ENCODE measurements at places on chromosomes 2 and 18.

DNA sequence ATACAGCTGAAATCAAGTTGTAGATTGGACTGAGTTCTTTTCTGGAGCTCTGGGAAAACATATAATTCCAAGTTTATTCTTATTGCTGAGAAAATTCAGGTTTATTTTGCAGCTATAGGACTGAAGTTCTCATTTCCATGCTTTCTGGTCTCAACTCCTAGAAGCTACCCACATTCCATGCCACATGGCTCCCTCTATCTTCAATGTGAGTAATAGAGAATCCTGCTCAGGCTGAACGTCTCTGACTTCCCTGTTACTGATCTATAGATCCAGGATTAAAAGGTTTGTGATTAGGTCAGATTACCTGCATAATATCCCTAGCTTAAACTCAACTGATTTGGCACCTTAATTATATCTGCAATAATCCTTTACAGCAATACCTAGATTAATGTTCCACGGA, 453.8 kb upstream of the MC4R start:
- no peak for DNase-seq

GRCh38 chr2:70460333-70460732, 93.3 kb downstream of the TGFA start:
- DNase-seq = no peak

- no peak for DNase-seq
Measured at GRCh38 chr18:29146068-29146467, 969.1 kb upstream of the CDH2 start.

DNA sequence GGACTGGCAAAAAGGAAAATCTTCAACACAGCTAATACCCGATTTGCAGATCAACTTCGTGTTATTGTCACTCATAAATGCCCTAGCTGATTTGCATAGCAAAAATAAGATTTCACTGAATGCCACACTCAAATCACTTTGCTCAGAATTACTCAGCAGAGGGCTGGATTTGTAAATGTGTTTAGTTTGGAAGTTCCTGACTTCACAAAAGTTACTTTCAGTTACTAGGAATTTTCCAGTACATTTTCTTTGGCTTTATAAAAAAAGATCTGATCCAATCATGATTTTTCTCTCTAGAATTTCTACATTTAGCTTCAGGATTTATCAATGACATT, 433.3 kb upstream of the ID2 start:
- DNase-seq = no peak

DNA sequence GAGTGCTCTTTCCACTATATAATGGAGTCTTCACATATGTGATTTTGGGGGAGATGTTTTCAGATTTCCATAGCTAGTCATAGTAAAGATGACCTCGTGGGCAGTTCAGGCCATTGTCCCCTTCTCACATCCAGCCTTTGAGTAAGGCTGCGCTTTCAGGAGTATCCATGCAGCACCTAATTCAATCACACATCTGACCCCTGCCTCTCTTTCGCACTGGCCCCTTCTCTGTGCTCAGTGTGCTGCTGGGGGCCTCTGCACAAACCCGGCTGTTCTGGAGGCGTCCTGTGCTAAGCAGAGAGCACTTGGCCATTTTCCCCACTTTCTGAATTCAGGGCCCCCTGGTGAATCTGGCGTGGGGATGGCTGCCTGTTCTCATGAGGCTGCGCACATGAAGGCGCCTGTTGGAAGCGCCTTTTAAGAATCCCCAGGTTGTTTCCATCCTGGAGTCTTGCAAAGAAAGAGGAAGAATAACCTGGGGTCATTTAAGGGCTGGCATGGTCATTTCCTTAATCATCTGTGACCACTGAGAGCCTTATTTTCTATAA, 96.0 kb upstream of the ALPP start:
- DNase-seq = no peak

GRCh38 chr2:105691947-105692390, 52.7 kb upstream of the NCK2 start:
- DNase-seq = no peak

DNA sequence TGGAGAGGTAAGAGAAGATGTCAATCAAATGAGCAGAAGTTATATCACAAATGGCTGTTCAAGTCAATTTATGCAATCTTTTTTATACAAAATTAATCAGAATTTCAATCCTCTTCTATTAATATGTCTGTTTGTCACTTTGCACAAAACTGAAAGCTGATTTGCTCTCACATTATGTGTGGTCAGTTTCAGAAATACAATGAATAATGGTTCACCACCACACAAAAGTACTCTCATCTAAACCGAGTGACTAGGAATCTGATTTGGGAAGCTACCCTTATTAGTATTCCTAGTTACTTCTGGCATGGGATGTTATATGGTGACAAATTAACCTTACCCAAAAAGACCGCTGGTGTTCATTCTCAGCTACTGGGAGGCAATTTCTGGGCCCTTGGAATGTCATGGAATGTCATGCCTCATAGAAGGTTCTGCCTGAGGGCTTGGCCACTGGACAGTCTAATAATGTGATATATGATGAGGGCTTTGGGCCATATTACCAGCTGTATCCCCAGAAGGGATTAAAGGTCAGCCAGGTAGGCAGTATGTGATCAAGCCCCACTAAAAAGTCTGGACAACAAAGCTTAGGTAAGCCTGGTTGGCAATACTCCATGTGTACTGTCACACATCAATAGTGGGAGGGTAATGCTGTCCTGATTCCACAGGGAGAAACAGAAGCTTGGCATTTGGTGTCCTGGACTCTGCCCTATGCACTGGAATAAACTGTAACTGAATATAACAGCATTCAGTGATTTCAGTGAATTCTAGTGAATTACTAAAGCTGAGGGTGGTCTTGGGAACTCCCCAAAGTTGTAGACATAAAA, 113.2 kb downstream of the PIGN start:
- DNase-seq = no peak

DNA sequence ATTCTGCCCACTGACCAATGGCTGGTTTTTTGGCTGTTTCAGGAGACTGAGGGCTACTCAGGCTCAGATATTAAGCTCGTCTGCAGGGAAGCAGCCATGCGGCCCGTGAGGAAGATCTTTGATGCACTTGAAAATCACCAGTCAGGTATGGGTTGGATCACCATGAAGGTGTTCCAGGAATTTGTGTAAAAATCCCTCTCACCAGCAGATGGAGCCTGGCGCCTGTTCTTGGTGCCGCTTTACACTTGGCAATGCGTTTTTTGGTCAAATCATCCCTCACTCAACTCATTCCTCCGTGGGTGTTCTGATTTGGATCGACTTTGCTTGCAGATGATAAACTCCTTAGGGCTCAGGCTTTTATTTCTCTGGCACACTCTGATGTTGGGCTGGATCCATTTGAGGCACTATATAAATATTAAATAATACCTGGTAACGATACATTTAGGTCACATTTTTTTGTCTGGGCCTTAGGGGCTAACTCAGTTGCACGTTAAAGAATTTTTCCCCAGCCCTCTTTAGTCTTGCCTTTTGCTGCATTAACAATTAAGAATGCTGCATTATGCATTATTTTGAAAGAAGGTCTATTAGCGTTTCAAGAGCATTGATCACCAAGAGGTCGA, 50.0 kb downstream of the HDHD2 start:
- peak; percentile 41 for DNase-seq

- DNase-seq = peak; percentile 54
Measured at GRCh38 chr2:8872821-8873432, 35.5 kb upstream of the KIDINS220 start.

- no peak for DNase-seq
Measured at GRCh38 chr18:13216711-13217465, 1.7 kb upstream of the LDLRAD4 start.

- DNase-seq = no peak
Measured at GRCh38 chr2:73532381-73532780, 109.8 kb downstream of the NAT8 start.

GRCh38 chr2:206311026-206311425, 36.6 kb downstream of the ZDBF2 start:
- DNase-seq = no peak

DNA sequence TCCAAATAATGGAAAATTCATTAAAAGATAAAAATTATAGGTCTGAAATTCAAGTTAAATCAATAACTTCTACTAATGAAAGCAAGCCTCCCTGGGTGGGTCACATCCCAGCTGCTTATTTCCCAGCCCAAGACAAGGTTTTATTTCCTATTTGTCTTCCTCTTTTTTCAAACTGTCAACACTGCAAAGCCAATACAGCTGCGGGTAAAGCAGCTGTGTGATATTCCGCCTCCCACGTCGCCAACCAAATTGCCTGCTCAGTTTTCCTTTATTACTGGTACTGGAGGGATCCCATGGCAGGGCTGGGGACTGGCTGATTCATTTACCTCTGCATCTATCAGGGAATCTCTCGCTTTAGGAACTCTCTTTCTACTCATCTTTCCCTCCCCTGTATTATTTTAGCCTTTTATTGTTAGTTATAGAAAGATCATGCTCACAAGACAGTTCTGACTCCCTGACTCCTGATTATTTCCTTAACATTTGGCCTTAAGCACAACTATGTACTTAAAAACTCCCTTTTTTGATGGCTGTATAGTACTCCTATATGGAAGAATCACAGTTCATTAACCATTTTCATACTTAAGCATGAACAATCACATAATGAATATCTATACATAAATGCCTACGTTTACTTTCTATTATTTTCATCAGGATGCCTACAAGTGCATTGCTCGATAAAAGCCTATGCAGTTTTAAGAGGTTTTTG, 253.1 kb downstream of the CDCA7 start:
- DNase-seq = no peak

GRCh38 chr18:63730773-63731172, 28.0 kb downstream of the SERPINB11 start:
- DNase-seq = no peak
